NCI-H1436 treated with DMSO at 0.1 percent for 48 hours (cell line): ENCODE measurements at places on chromosomes 1 and 21.

DNA sequence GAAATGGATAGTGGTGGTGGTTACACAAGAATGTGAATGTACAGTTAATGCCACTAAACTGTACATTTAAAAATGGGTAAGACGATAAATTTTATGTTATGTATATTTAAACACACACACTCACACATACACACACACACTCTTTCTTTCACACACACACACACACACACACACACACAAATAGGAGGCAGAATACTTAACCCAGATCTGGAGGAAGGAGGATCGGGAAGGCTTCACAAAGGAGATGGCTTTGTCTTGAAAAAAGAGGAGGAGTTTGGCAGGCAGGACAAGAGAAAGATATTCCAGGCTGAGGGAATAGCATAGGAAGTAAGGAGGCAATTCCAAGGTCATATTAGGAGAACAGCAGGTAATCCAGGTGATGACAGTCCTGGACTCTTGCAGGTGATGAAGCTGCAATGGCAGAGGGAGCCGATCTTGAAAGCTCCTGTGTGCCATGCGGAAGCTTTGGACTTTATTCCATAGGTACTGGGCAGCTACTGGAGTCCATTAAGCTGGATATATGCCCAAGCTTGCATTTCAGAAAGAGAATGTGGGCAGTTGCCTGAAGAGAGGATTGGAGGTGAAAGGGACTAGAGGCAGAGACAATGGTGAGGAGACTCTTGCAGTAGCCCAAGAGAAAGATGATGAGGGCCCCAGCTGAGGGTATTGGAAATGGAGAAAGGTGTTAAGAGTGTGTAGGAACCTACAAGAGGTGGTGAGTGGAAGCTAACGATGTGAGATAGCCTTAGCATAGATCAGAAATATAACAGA is 15.4 kb upstream of the LYST start:
- DNase-seq: no peak

DNA sequence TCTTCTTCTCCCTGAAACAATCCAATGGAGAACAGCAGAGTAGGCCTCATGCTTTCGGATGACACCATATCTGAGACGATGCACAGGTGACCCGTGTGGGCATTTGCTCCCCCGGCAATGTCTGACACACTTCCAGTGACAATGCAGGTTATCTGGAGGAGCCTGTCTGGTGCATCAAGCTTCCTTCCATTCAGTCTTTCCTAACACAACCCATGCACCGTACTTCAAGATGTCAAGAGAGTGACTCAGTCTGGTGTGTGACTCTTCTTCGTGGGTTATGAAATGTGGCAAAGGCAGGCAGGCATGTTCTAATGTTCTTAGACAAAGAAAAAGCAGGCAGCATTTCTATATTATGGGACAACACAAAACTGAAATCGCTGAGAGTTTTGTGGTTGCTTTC is 159.1 kb downstream of the EDEM3 start:
- DNase-seq: no peak

GRCh38 chr1:228020686-228021354 is 14.0 kb downstream of the WNT3A start:
- no peak for DNase-seq

DNA sequence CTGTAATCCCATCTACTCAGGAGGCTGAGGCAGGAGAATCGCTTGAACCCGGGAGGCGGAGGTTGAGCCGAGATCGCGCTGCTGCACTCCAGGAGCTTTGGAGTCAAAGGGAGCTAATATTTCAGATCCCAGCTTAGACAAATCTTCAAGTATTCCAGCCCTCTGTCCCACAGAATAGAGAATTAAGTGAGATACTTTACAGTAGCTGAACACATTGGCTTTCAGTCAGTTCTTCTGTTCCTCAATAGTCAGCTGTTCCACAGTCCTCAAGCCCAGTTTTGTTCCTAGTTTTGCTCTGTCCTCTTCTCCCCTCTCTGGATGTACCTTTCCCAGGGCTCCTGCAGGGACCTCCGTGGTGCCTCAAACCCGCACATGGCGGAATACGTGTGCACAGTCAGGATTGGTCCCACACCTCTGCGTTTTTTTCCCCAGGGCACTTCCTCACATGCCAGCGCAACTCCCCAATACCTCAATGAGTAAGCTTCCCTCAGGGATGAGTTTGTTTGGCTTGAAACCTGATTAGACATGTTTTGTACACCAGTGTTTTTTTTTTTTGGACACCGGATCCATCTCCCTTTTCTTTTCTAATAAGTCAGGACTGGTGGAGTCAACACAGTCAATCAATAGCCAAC is 1.2 kb downstream of the MFN2 start:
- DNase-seq: no peak

DNA sequence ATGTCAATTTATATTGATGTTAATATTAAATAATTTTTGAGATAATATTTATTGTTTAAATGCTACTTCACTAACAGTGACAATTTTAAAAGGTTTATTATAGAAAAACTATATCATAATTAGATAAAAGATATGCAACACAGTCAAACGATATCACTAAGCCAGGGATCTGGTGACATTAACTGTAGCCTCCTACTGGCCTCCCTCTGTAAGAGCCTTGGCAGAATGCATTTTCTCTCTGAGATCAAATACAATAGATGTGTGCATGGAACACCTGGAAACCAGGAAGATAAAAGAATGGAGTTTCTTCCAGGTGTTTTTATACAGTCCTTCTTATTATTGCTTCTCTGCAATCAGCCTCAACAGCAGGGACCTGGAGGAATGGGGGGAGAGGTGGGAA is 1762.1 kb downstream of the BRINP3 start:
- no peak for DNase-seq

DNA sequence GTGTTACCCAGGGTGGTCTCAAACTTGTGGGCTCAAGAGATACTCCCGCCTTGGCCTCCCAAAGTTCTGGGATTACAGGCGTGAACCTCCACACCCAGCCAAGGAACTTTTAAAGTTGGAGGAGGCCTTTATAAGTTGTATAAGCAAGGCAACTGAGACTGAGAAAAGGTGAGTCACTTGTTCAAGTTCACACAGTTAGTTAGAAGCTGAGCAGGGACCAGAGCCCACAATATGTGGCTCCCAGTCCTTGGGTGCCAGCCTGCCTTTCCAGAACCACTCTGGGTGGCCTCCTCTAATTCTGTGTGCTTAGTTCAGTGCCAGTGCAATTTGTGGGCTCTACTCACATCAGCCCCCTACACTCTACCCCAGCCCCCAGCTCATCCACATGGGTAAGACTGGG is 3.7 kb downstream of the RAB25 start:
- DNase-seq: no peak

- no peak for DNase-seq
These were observed 2.6 kb downstream of the PADI1 start for GRCh38 chr1:17207540-17207939.

DNA sequence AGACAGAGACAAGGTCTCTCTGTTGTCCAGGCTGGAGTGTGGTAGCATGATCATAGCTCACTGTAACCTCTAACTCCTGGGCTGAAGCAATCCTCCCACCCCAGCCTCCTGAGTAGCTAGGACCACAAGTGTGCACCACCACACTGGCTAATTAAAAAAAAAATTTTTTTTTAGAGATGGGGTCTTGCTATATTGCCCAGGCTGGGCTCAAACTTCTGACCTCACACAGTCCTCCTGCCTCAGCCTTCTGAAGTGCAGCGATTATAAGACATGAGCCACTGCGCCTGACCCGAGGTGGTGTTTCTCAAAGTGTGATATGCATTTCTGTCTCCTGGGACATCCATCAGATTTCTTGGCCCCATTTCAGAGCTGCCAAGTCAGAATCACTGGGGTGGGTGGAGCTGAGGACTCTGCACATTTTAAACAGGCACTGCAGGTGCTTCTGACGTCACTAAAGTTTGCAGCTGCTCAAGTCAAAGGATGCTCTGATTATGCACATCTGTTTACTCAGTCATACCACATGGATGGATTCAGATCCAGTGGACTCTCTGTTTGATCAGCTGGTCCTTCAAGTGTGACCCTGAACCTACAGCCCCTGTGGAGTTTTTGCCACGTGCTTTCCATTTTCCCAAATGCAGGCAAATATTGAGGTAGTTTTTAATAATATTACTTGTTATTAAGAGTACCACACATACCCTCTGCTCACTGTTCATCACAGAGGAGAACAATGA is 21.4 kb downstream of the TGFB2 start:
- DNase-seq: no peak

DNA sequence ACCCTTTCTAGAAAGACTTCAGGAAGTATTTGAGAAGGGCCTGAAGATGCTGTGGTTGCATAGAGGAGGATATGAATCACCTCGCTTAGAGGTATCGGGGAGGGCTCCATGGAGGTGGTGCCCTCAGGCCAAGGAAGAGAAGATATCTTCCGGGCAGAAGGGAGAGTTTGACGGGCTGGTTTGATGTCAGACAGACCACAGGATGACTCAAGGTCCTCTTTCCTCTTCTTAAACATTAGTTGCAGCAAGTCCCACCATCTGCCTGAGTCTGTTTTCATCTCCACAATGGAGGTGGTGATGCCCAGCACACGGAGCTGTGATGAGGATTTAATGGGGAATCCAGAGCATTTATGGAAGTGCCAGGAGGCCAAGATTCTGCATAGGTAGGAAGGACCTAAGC is 25.1 kb upstream of the RUNX3 start:
- no peak for DNase-seq

DNA sequence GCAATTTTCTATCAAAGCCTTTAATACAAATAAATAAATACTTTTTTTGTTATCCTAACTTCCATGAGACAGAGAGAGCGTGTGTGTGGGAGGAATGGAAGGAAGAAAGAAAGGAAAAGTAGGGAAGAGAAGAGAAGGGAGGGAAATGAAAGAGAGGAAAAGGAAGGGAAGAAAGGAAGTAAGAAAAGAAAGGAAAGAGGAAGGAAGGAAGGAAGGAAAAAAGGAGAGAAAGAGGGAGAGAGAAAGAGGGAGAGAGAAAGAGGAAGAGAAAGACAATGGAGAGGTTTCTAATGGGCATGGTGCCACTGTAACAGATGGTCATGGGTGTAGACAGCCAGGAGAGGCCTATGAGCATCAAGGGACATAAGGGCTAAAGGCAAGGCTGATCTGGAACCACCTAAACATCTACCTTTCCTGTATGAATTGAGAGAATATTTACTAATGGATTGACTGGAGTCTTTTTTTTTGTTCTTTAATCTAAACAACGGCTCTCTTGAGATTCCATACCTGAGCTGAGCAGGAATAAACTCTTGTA is 234.9 kb downstream of the PTPRC start:
- no peak for DNase-seq

DNA sequence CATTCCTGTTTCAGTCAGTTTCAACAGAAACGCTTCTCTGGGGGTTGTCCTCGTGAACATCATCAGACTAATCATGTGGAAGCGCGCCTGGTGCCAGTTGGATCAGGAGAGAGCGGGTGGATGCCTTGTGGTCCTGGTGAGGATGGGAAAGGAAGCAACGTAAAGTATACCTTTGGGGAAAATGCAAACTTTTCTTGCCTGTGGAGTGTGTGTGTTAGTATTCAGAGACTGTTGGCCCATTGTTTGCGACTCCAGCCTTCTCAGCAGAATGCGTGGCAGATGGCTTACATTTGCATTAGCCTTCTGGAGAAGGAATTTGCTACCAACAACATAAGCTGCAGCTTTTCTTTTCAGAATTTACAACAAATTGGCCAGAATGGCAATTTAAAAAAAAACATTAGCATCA is 173.9 kb downstream of the RWDD3 start:
- DNase-seq: no peak

- no peak for DNase-seq
These were observed 98.2 kb upstream of the C1orf87 start for GRCh38 chr1:60171801-60172200.

DNA sequence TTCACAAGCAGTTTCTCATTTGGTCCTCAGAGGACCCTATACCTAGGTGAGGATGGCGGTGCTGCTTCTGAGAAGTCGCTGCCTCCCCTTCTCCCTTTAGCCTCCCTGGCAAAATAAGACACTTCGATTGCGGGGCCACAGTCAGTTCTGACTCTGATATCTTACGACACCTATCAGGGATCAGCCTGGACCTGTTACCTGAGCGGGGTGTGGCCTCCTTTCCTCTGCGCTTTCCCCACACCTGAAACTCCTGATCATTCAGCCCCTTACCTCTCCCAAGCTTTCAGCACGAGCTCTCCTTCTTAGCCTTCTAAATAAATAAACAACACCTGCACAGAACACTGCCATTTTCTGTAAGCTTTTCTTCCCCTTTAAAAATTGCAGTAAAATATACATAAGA is 24.6 kb upstream of the GPR137B start:
- no peak for DNase-seq

GRCh38 chr1:230681599-230681998 is 32.3 kb downstream of the AGT start:
- DNase-seq: peak; percentile 32

GRCh38 chr21:37531431-37531932 is 164.9 kb downstream of the DYRK1A start:
- DNase-seq: no peak
